ENCODE measurements at places on chromosomes 6 and 20.

DNA sequence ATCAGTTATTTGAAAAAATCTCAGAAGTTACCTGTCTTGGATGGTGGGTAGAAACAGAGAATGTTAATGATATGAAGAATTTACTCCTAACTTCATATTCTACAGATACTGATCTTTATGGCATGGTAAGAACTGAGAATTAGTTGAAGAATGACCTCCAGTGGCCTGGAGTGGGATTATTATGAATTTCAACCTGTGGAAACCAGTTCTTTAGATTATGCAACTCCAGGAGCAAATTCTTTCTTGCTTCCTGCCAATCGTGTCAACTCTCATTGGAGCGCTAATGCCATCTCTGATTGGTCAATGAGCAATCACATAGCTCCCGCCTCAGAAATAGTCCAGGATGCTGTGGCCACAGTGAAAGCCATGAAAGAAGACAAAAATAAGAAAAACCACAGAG is 40.6 kb downstream of the LYRM2 start:
- DNase-seq, result no peak

DNA sequence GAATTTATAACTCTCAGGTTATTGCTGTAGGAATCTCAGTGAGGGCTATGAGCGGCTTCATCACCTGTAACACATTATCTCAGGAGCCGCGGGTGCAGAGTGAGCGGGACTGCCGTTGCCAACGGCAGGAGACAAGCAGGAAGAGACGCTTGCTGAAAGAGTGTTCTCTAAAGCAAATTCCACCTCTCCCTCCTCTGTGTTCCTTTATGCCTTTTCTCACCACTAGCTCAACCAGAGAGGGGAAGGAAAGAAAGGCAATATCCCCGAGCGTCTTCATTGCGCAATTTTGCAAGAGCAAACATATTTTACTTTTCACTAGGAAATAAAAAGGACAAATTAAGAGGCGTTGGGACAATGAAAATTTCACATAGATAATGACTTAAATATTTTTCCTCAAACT is 185.2 kb upstream of the EXOC2 start:
- no peak for DNase-seq

GRCh38 chr6:166752097-166752496 is 125.0 kb upstream of the RPS6KA2 start:
- DNase-seq, result no peak

GRCh38 chr6:106440546-106440945 is 80.0 kb downstream of the CRYBG1 start:
- no peak for DNase-seq

- no peak for DNase-seq
Observed at GRCh38 chr20:49166534-49167449, 21.3 kb downstream of the STAU1 start.

DNA sequence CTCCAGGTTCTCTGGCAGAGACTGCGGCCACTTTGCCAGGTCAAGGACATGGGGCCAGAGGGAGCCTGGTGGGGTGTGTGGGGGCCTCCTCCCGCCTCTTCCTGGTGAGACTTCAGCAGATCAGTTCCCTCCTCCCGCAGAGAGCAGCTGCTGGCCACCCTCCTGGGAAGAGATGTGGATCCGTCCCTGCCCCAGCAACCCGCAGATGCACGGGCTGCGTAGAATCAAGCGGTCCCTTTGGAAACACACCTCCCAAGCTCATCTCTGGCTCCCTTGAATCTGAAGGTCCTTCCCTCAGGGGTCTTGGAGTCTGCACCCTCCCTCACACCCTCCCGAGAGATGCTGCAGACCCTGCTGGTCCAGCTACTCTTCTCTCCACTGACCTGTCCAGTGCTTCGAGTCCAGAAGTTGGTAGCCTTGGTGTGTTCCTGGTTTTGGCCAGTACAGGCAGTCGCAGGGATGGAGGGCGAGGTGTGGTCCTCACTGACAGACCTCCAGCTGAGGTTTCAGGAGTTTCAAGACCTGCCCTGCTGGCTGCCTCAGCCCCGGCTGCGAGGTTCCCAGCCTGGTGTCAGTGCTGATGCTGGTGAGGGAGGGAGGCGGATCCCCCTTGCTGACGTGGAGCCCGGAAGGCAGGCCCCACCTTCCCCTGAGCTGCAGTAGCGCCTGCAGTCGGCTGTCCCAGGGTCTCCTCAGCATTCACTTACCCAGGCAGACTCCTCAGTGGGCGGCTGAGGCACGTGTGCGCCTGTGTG is at the start of gene NPBWR2:
TSS of gene NPBWR2 (minus strand) at position 585 of the 755 bp plus-strand sequence. CDS start 734 bp downstream, outside the sequence.
- DNase-seq, result peak; percentile 2

DNA sequence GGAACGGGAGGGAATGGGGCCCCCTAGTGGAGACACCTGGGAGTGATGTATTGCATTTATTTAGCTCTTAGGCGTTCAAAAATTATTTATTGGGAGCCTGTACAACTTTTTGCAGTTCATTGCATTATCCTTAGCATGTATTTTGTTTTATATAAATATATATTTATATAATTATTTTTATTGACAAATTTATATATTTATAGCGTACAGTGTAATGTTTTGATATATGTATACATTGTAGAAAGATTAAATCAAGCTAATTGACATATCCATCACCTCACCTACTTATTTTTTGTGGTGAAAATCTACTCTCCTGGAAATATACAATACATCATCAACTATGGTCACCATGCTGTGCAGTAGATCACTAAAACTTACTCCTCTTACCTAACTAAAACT is 975 bp downstream of the SIRT5 start:
- no peak for DNase-seq

GRCh38 chr6:136607204-136607931 is 57.1 kb upstream of the MAP7 start:
- no peak for DNase-seq

DNA sequence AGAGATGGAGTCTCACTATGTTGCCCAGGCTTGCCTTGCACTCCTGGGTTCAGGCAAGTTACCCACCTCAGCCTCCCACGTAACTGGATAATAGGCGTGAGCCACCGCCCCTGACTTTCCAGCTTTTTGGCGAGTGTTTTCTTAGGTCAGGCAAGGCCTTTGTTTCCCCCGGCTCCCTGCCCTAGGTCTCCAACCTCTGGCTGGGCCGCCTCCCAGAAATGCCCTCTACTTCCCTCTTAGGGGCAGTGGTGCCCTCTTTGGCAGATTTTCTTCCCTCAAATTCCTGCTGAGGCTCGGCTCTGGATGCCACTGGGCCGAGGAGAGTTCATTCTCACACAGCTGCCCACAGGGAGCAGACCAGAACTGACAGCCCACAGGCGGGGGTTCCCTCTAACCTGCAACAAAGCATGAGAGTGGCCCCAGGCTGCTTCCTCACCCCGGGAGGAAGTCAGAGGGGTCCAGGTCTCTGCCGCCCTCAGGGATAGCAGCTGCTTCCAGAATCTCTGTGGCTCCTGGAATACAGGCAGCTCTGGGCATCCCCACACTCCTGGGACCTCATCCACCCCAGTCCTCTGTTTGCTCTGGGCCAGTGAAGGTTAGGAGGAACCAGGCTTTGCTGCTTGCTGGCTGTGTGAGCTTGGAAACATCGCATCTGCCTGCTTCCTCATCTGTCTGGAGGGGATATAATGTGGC is 56.5 kb downstream of the TCP11 start:
- no peak for DNase-seq

GRCh38 chr6:93183531-93183972 is 235.8 kb downstream of the EPHA7 start:
- DNase-seq, result no peak

GRCh38 chr6:44249082-44249748 is 2.3 kb downstream of the HSP90AB1 start:
- DNase-seq, result no peak

- DNase-seq, result no peak
Observed at GRCh38 chr6:2958776-2959175, 12.6 kb downstream of the SERPINB6 start.

- no peak for DNase-seq
Observed at GRCh38 chr20:46276531-46276930, 31.8 kb downstream of the CDH22 start.

DNA sequence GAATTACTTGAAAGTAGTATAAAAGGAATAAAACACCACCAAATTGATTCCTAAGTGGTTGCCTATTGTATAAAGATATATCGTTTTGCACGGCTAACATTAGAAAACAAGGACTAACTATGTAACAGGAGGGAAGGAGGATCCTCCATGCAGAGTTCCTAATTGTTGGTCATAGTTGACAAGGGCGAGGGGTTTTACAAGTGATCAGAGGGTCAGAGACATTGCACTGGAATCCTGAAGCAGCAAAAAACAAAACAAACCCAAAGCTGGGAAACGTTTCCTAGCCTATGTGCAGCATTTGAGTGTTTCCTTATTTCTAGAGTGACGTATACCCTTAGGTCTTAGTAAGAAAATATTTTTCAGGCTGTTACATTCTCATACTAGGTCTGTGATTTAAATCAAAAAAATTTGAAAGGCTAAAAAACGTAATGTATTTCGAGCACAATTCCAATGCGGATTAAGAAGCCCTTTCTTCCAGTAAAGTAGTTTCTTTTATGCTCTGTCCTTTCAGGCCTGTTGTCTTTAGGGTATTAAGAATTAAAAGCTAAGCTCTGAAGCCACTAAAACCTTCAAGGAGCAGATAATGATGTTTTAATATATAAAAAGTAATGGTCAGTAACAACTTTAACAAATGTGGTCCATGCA is 373.8 kb upstream of the MMS22L start:
- no peak for DNase-seq

- DNase-seq, result no peak
Observed at GRCh38 chr6:33107641-33108040, 31.9 kb downstream of the HLA-DPB1 start.

DNA sequence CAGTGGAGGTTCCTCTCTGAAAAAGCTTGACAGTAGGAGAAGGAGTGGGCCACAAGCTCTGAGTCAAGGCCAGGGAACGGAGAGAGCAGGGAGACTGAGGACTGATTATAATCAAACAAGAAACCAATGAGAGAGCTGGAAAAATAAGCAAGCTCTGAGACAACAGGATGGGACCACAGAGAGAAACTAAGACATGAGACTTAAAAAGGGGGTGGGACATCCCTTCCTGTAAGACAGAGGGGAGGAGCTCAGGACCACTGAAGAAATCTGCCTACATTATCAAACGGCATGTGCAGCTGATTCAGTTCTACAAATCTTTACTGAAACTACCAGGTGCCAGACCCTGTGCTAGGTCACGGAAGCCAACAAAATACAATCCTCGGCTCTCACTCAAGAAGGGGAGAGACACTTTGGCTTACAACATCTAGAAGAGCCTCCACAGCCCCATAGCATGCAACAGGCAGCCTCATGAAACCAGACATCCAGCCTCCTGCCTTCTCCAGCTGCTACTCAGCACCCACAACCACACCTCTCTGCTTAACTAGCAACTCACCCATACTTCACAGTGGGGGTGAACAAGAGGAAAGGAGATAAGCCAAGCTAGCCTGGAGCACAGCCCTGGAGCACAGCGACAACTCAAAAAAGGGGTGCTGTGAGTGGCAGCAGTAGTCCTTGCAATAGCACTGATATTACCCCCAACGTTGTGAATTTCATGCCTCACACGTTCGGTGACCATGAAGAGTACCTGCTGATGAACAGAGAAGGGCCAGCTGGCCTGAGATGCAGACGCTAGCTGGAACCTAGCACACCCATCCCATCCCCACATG is 39.1 kb upstream of the ANKRD60 start:
- DNase-seq, result no peak

GRCh38 chr6:110378552-110378951 is 20.4 kb upstream of the METTL24 start:
- no peak for DNase-seq

Data from stimulated activated naive CD8-positive, alpha-beta T cell treated with anti-CD3 and anti-CD28 coated beads, Interleukin-15, Interleukin-2, amounts not matched to agents 100 U/mL and 50 U/mL, for 24 hours (primary cell).